C1 segment of cervical spinal cord (tissue), 14 donors: ENCODE measurements at places on chromosomes 5 and 9.

GRCh38 chr5:179772351-179772750 is 21.4 kb upstream of the LTC4S start:
- DNase-seq, result no peak

DNA sequence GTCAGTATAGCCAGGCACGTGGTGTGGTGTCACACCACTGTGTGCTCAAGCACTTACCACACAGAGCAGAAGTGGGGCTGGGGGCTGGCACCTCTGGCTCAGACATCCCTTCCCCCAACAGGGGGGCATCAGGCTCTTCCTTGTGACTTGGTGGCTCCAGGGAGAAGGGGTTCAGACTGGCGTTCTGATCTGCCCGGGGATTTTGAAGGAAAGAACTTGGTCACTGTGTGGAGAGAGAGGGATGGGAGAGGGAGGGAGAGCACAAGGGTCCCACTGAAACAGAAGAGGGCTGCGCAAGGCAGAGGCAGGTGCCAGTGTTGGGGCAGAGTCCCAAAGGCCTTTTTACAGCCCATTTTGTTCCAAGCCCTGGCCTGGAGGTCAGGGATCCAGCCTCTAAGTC is 109.7 kb upstream of the ALDH1B1 start:
- DNase-seq, result no peak

GRCh38 chr9:37187292-37187691 is 66.9 kb downstream of the ZCCHC7 start:
- DNase-seq, result no peak

DNA sequence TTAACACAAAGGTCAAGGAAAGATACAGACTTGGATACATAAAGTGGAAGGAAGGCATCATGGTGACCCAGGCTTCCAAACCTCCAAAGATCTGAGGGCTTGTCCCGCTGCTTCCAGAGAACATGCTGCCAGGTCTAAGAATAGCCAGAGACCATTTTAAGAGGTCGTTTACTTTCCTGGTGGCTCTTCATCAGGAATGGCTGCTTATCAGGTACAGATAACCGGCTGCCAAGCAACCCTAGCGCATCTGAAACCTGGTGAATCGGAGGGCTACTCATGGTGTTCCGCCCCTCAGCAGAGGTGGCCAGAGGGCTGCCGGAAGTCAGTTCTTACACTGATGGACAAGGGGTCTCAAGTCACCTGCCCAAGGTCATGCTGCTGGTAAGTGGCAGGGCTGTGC is 251.3 kb upstream of the DAP start:
- DNase-seq, result no peak

DNA sequence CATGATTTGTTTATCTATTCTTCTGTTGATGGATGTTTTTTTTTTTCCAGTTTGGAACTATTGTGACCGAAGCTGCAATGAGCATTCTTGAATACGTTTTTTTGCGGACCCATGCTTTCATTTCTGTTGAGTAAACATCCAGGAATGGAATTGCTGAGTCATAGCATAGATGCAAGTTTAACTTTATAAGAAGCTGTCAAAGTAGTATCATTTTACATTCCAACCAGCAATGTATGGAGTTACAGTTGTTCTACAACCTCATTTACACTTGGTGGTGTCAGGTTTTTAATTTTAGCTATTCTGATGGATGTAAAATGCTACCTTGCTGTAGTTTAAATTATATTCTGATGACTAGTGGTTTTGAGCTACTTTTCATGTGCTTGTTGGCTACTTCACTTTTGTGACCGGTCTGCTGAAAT is 49.0 kb downstream of the NPR3 start:
- no peak for DNase-seq

GRCh38 chr5:98934546-98934945 is 5.7 kb upstream of the CHD1 start:
- no peak for DNase-seq

DNA sequence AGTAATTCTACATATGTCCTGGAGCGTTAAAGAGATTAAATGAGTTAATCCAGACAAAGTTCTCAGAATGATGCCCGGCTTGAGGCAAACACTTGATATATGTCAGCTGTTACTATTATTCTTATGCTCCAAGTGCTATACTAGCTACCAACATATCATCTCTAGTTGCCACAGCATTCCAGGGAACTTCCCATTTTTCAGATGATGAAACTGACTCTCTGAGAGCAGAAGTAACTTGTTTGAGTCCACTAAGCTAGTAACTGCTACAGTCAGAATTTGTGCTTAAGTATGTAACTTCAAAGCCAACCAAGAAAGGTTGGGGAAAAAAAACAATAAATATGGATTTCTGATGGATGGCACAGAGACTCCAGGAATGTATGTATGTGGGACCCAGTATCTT is 98.1 kb downstream of the CDK5RAP2 start:
- no peak for DNase-seq

GRCh38 chr9:81427870-81428269 is 261.5 kb downstream of the TLE1 start:
- no peak for DNase-seq

GRCh38 chr9:135463140-135463539 is 16.4 kb upstream of the PPP1R26 start:
- DNase-seq, result no peak

GRCh38 chr9:88583901-88584596 is 49.1 kb downstream of the NXNL2 start:
- DNase-seq, result no peak

- DNase-seq, result peak; percentile 28
Measured at GRCh38 chr5:56950626-56951125, 1.2 kb downstream of the MIER3 start.

- no peak for DNase-seq
Measured at GRCh38 chr9:126947529-126947928, 32.9 kb downstream of the RALGPS1 start.

GRCh38 chr5:105503950-105504349 is 1941.4 kb upstream of the NUDT12 start:
- no peak for DNase-seq

- DNase-seq, result no peak
Measured at GRCh38 chr5:125010356-125010755, 263.9 kb upstream of the ZNF608 start.

DNA sequence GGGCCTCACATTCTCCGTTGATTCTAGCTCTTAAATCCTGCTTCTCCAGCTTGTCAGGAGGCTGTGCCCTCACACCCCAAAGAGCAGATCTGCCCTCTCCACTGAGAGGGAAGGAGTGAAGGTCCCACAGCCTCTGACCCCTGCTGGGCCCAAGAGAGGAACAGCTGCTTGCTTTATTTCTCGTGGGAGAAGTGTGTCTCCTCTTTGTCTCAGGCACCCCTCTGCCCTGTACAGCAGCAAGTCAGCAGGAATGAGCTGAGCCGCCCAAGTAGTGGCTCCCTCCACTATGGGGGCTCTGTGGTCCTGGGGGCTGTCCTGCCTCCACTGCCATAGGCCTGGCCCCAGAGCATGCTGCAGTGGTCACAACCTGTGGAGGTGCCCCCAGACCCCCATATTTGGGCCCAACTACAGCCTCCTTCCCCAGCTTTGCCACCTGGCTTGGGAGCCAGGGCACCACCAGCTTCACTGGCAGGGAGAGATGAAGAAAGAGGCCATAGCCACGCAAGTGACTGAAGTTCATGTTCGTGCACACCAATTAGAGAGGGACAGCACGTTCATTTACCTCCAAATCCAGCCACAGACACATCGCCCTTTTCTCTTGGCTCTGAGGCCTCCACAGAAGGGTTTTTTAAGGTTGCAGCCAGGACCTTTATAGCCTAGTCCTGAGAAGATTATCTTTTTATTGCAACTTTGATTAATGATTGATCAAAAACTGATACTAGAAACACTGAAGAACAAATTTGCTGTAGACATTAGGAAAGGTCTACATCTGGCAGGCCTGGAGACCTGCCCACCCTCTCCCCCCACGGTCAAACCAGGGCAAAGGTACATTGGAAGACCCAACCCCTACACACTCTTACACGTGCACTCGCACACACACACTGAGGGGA is 27.5 kb downstream of the IRF1 start:
- DNase-seq, result no peak

DNA sequence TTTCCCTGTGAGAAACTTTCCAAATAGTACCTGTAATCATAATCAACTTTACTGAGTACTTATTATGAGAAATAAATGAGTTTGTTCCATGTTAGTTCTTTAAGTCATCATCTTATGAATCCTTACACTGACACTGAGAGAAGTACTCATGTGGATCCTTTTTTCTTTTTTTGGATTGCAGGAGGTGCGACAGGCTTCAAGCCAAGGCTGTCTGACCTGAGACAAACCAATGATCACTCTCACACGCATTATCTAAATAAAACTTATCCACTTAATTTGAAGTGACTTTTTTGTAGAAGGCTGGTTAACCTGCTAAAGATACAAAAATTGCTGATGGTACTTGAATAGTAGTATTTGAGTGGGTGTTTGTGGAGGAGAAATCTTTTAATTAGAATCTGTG is 39.5 kb downstream of the JAKMIP2 start:
- DNase-seq, result no peak

- DNase-seq, result no peak
Measured at GRCh38 chr9:87557996-87558395, 60.3 kb downstream of the DAPK1 start.

DNA sequence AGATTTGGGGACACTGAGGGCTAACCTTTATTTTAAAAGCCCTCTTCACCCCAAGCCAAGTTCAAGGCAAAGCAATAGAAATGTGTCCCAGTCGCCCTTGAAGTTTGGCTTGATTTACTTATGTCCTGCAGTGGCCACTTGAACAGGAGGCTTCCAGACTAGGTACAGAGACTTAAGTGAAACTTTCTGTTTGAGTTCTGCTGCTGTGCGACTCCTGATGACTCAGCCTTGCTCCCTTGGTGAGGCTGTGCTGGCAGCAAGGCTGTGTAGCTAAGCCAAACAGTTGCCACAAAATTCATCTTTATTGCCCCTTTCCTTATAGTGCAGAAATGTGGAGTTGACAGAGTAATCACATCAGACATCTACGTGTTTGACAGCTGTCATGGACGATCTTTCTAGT is 68.8 kb upstream of the NTRK2 start:
- no peak for DNase-seq

GRCh38 chr5:28788954-28789353 is 1750.6 kb upstream of the CDH9 start:
- DNase-seq, result no peak

DNA sequence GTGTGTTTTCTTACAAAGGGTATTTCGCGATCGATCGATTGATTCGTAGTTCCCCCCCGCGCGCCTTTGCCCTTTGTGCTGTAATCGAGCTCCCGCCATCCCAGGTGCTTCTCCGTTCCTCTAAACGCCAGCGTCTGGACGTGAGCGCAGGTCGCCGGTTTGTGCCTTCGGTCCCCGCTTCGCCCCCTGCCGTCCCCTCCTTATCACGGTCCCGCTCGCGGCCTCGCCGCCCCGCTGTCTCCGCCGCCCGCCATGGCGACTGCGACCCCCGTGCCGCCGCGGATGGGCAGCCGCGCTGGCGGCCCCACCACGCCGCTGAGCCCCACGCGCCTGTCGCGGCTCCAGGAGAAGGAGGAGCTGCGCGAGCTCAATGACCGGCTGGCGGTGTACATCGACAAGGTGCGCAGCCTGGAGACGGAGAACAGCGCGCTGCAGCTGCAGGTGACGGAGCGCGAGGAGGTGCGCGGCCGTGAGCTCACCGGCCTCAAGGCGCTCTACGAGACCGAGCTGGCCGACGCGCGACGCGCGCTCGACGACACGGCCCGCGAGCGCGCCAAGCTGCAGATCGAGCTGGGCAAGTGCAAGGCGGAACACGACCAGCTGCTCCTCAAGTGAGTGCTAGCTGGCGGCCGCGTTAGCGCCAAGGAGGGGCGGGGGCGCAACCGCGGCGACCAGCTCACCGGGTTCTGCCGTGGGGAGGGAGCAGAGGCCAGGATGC is 480 bp downstream of the LMNB1 start:
- DNase-seq, result peak; percentile 43

DNA sequence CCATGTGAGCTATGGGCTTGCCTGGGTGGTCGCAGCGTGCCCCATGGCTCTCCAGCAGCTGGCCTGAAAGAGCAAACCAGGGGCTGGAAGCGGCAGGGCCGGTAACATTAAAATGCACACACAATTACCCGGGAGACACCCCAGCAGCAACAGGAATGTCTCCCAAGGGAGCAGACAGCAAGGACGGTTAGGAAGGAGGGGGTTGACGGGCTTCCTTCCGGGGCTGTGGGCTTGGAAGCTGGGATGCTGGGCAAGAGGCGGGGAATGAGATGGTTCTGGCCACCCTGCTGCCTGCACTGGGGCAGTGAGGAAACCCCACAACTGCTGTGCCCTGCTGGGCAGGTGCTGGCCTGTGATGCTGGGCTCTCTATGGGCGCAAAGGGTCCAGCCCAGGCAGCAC is 71.8 kb upstream of the ADAMTS2 start:
- no peak for DNase-seq

- no peak for DNase-seq
Measured at GRCh38 chr5:180138214-180138975, 66.8 kb upstream of the RNF130 start.

GRCh38 chr5:55597014-55597981 is 62.5 kb upstream of the PLPP1 start:
- DNase-seq, result no peak

DNA sequence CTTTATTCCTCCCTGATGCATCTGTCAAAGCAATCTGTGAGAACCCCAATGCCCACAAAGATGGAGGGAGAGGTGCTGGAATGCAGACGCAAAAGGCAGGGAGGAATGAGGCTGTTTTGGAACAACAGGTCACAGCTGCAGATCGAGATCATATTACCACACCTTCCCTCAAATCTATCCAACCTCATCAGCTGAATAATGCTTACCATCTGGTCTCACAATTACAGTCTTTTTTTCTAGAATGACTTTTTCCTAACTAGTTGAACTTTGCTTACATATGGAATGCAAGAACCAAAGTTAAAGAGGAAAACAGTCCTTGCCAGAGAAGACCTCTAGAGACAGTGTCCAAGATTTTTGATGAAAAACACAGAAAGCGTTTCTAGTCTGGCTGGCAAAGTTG is 158.1 kb downstream of the LPAR1 start:
- no peak for DNase-seq

GRCh38 chr5:78557601-78558000 is 91.0 kb downstream of the LHFPL2 start:
- DNase-seq, result no peak

DNA sequence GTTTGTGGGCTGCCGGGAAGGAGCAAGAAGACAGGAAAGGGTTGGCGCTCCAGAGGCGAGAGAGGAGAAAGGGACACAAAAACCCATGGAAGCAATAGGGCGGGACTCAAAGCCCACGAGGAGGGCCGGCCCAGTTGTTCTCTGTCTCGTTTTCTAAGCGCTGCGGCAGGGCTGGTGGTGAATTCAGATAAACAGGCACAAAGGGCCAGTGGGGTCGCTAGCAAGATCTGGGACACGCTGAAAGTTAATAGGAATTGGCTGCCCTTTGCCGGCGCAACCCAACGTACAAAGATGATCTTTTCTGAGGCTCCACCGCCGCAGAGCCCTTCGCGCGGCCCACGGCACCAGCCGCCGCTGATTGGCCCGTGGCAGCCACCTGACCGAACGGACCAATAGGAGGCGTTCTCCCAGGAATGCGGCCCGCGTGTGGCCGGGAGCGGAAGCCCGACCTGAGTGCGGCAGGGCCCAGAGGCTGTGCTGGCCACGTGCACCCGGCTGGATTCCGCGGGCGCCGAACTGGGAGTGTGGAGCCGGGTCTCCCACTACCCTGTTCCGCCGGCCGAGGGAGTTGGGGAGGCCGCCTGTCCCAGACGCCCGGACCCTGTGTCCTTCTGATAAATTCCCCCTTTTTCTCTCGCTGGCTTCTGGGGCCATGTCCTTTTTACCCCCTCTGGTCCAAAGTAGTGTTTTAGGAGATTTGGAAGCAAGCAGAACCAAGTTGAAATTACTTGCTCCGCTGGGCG is 16.8 kb upstream of the NSD1 start:
- peak; percentile 91 for DNase-seq

GRCh38 chr5:142925795-142926194 is 155.6 kb downstream of the ARHGAP26 start:
- DNase-seq, result no peak

GRCh38 chr5:150026682-150027172 is 26.2 kb downstream of the HMGXB3 start:
- no peak for DNase-seq
